ENCODE measurements at places on chromosomes 6 and 20.

GRCh38 chr6:14573703-14574290, 456.2 kb downstream of the CD83 start:
- no peak for DNase-seq

DNA sequence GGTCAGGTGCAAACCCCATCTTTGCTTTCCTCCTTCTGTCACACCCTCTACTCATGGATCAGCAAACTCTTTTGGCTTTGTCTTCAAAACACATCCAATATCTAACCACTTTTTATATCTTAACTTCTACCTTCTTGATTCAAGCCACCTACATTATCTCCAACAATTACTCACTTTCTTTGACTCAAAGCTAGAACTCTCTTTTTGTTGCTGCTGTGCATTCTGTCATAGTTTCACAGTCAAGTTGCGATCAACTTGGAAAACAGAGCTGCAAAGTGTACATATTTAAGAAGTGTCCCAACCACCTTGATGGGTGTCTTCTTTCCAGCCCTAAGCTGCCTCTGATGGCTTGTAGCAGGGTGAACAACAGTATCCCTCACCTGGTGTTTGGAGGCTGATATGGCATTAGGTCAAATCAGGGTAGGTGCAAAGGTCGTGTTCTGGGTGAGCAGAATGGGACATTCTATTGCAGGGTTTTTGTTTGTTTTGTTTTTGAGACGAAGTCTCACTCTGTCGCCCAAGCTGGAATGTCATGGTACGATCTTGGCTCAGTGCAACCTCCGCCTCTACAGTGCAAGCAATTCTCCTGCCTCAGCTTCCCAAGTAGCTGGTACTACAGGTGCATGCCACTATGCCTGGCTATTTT, 43.4 kb upstream of the RALGAPA2 start:
- DNase-seq = no peak

GRCh38 chr6:163460307-163460782, 45.8 kb downstream of the QKI start:
- peak; percentile 35 for DNase-seq

- no peak for DNase-seq
These were observed 50.4 kb downstream of the NOL4L start for GRCh38 chr20:32534661-32535240.
